Activated CD4-positive, CD25-positive, alpha-beta regulatory T cell (primary cell): ENCODE measurements at places on chromosomes 5 and 9.

GRCh38 chr9:132439153-132439552, 29.1 kb downstream of the CFAP77 start:
- no peak for DNase-seq

DNA sequence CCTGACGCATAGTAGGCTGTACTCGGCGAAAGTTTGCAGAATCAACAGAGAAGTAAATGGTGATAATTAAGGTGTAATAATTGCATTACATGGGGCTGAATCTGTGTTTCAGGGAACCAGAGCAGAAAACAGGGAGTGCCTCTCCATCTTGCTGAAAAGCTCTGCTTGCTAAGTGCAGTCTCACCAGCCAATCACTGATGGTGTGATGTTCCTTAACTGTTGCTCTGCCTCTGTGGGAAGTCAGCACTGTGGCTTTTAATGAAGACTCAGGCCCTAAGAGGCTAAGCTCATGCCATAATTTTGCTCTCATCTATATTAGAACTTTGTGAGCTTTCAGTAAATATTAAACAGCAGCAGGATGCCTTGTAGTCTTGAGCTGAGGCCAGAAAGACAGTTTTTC, 4.5 kb downstream of the PHF24 start:
- DNase-seq: no peak

DNA sequence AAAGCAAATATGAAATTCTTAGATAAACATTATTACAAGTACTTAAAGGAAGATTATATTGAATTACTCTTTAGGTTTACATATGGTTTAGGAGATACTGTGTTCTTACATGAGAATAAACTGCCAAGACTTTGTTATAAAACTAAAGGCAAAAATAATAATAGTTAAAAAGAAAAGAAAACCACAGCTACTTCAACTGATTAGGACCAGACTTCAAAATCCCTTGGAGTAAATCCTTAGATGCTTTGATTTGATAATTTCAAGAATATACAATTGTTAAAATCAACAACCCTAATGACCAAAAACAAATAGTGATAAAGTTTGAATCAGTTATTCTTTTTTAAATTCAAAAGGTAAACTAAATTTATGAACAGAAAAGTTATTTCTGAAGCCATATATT, 389.6 kb upstream of the COX7C start:
- no peak for DNase-seq

DNA sequence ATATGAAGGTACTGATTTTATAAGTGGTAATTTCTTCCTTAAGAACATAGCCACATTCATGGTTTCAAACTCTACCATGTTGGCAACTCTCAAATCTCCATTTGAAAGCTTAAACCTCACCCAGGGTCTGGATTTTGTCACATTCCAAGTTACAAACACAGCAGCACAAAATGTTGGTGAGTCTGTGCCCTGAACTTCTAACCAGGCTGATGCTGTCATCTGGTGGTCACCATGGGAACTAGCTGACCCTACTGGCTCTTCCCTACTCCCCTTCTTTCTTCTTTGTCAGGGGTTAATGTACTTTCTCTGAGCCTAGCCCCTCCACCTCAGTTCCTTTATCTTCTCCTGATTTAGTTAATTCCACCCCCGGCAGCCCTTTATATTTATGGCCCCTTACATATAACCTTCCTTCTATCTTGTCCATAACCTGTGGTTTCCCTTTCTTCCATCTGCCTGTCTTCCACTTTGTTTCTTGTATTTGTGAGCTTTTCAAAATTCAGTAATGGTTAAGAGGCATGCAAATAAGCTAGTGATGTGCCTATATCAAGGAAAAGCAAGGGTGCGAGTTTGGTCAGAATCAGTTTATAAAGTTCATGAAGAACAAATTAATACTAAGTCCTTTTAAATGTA, 35.9 kb downstream of the TGFBR1 start:
- no peak for DNase-seq

- no peak for DNase-seq
These were observed 62.1 kb upstream of the TMC1 start for GRCh38 chr9:72459308-72459707.

- no peak for DNase-seq
These were observed 402.3 kb upstream of the ADAMTSL1 start for GRCh38 chr9:18071651-18072060.

GRCh38 chr5:9864791-9865190, 234.6 kb upstream of the TAS2R1 start:
- no peak for DNase-seq

- DNase-seq: no peak
These were observed 124.2 kb upstream of the FSTL4 start for GRCh38 chr5:133736512-133736911.

DNA sequence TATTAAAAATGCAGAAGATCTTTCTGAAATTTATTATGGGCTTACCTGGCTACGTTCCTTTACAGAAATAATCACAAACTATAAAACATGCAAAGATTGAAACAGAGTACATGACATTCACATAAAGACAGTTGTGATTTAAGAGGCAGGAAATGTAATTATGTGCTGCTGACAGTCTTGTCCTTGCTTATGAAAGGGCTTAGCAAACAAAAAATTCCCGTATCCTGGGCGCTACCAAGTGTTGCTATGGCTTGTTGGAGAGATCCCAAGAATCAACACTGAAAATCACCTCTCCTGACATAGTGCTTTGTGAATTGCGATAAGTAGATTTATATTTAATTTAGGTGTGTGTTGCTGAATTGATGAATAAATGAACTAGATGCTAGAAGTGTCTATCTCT, 352.5 kb upstream of the C9orf72 start:
- no peak for DNase-seq

- DNase-seq: no peak
These were observed 3.3 kb upstream of the NEURL1B start for GRCh38 chr5:172637740-172638139.

- no peak for DNase-seq
These were observed 28.9 kb downstream of the TCF7 start for GRCh38 chr5:134143431-134143830.

GRCh38 chr5:130280528-130281217, 376.4 kb downstream of the CHSY3 start:
- DNase-seq: no peak

DNA sequence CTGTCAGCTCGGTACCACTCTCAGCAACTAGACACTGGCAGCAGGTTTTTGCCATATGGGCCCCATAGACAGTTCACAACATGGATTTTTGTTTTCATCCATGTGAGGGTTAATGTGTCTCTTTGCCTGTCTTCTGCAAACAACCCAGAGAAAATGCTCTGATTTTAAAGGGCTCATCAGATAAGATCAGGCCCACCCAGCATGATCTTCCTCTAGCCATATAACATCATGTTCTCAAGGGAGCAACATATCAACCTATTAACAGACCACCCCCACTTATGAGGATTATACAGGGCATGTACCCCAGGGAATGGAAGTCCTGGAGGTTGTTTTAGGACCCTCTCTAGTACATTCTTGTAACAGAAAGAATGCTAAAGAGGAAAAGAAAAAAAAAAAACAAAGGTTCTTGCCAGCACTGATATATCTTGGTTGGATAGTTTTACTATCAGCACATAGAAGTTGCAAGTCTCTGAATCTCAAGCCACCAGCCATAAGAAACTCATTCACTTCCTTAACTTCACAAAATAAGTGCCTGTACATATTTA, 1015.1 kb downstream of the TLE4 start:
- no peak for DNase-seq

DNA sequence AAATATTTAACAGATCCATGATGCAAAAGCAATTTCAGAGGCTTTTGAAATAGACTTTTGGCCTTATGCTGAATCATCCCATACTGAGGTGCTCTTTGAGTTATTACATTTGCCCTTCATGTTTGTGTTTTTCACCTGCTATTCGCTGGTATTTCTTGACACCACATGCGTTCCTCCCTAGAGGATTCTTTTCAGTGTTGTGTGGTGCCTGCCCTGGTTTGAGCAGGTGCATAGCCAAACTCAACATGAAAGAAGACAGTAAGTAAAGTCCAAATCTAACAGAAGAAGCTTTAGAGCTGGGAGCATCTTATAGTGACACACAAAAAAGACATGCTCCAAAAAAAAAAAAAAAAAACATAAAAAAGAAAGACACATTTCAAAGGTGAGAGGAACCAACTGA, 796.3 kb downstream of the SEMA5A start:
- no peak for DNase-seq

GRCh38 chr5:149177911-149178565, 36.7 kb downstream of the ABLIM3 start:
- DNase-seq: no peak
